ENCODE measurements at places on chromosomes 16 and 17.

DNA sequence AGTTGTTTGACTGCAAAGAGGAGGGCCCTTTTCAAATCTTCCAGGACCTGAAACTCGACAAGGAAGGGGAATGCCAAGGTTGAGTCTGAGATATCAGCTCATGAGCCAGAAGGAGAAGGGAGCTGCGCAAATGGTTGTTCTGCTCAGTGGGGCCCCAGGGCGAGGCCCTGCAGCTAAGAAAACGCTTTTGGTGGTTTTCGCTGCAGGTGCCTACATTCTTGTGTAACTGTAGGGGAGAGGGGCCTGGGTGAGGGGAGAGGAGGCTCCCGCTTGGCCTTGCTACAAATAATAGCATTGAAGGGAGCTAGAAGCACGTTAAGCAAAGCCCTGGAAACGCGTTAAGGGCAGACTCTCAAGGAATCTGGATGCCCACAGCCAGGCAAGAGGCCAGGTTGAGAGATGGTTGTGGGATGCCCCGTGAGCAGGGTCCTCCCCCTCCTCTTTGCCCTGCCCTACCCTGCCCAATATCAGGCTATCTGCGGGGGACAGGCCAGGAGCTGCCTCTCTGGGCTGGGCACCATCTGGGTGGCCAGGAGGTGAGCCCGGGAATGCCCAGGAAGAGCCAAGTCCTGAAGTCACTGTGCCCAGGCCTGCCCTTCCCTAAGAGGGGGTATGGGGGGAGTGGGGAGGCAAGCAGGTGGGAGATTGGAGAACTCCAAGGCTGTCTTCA is 21.9 kb downstream of the GPR142 start:
- no peak for DNase-seq

GRCh38 chr16:47581114-47581513 is 120.0 kb downstream of the PHKB start:
- DNase-seq = no peak

DNA sequence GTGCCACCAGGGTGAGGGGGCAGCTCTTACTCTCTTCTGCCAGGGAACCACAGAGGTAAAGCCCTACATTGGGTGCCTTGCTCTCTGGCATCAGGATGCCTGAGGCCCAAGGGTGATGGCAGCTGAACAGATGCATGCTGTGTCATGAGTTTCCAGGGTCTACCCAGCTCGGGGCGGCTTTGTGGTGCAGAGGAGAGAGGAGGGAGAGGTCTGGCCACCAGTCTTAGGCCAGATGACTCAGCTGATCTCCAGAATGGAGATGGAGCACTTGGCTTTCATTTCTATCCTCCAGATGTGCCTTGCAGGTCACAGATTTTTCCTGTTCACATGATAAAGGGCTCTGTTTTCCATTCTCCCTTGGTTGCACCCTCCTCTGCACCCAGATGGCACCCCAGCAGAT is 23.6 kb upstream of the USP22 start:
- no peak for DNase-seq

DNA sequence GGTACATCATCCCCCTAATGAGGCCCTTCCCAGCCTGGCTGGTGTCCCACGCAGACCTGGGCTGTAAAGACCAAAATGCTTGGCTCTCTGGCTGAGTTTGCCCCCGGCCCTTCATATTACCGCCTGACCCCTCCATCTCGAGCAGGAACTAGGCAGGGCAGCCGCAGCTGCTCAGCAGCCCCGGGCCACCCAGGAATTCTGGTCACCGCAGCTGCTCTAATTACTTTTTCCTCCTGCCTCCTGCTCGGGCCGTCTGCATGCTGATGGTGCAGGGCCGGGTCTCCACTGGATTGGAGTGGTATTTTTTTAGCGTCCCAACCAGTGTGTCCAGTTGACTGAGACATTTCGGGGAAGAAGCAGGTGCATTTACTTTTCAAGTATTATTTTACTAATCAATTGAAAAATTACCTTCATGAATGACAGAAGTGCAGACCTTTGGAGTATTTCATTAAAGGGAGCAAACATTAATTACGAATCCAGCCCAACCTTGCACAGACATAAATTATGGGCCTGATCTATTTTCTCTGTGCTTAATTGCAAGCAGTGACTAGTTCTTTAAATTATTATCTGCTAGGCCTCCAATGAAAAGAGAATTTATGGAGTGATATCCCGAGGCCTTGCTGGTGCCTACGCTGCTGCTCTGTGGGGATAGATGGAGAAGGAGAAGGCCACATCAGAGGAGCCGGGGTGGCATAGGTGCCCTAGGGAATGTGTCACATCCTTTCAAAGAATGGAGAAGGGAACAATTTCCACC is 176.2 kb downstream of the CYLD start:
- DNase-seq = no peak

DNA sequence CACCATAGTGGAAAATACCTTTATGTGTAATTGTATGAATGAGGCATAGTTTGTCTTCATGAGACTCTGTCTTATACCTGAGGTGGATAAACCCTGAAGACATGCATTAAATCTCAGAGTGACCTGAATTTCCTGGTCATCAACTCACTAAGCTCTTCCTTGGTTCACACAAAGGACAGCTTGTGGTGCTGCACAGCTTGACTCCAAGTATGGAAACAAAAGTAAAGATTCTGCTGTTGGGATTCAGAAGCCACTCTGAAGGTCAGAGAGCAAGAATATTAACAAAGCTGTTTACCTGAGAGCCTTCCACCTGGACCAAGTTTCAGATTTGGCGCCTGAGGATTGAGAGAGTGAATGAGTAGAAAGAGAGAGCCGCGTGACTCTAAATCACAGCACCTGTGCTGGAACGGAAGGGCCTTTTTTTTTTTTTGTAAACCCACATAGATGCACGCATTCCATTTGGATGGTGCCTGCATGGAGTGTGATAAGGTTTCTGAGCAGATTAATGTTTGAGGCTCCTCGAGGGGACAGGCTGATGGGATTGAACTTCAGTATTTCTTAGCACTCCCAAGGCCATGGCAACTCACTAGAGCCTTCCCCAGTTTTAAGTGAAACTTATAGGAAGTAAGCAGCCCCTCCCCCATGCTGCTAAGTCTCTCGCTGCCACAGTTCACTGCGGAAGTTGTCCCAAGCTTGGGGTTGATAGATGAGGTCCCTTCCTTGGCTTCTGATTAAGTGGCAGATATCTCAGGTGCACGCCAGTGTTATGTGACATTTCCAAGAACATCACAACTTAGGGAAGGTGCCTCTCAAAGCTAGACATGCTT is 28.7 kb downstream of the CALB2 start:
- no peak for DNase-seq

- DNase-seq = no peak
These were observed 78.0 kb upstream of the GAS7 start for GRCh38 chr17:10276436-10276835.

- DNase-seq = no peak
These were observed 115.9 kb upstream of the CIBAR2 start for GRCh38 chr16:85227946-85228862.

DNA sequence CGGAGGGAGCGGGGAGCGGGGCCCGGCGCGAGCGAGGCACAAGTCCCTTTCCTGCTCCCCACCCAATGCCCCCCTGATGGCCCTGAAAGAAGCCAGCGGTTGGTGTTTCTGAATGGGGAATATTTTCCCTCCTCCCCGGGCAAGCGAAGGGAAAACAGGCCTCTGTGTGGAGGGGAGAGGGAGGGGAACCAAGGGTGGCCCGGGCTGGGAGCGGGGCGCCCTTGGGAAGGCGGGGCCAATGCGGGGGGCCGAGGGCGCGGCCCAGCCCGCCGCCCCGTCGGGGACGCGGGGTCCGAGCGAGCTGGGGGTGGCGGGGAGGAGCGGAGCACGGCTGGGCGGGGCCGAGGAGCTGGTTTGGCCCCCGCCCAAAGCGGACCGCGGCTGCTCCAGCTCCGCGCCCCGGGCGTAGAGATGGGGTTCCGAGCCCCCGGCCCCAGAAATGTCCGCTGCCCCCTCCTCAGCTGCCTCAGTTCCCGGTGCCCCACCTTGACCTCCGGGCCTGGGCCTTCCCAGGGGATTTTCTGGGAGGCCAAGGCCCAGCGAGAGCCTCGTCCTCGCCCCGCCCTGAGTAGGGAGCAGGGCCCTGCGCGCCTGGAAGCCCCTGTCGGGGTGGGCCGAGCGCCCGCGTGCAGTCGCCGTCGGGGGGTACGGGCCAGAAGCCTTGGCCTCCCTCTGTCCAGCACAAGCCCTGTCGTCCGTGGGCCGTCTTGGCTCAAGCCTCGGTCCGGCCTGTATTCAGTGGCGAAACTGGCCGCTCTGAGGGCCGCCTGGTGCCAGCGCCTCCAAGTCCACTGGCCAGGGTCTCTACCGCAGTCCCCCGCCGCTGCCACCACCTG is 3.9 kb upstream of the HEXIM1 start:
- no peak for DNase-seq

GRCh38 chr17:73156166-73156840 is 8.5 kb upstream of the SSTR2 start:
- DNase-seq = peak; percentile 34

DNA sequence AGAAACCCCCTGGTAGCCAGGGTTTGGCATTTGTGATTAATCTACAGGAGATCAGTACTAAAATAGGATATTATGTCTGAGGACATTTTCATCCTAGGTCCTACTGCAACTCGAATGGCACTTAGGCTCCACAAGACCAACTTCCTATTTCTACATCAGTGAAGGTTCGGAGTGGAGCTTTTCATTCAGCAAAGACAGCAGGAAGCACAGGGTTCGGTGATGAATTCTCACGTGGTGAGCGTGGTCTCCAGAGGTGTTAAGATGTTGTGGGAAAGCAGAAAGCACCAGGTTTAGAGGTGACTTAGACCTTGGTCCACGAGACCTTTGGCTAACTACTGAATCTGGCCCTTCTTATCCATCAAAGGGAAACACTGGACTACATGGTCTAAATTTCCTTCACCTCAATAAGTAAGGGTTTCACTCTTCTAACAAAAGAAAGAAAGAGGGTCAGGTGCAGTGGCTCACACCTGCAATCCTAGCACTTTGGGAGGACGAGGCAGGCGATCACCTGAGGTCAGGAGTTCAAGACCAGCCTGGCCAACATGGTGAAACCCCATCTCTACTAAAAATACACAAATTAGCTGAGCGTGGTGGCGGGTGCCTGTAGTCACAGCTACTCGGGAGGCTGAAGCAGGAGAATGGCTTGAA is 13.9 kb upstream of the HELZ start:
- peak; percentile 43 for DNase-seq

DNA sequence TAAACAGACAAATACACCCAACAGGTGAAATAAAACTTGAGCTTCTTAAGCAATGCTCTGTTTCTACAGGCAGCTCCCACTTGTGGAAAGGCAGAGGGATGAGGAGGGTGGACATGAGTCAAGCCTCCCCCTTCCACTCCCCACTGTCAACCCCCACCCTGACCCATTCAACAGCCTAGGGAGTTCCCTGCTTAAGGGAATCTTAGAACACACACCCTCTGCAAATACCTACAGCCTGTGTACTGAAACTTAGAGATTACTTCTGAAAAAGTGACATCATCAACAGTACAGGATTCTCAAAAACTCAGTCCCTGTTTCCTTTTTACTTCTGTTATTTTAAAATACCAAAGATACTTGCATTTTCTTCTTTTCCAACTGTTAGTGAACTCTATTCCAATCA is 345.4 kb downstream of the SOX9 start:
- DNase-seq = no peak

- DNase-seq = no peak
These were observed 557 bp downstream of the KCNG4 start for GRCh38 chr16:84239141-84239769.

- no peak for DNase-seq
These were observed 11.0 kb downstream of the ENDOV start for GRCh38 chr17:80425835-80426426.

- no peak for DNase-seq
These were observed 25.6 kb upstream of the MTSS2 start for GRCh38 chr16:70711211-70712031.

- no peak for DNase-seq
These were observed 26.6 kb downstream of the CNTNAP4 start for GRCh38 chr16:76303637-76304314.

- no peak for DNase-seq
These were observed 43.4 kb downstream of the ANKRD11 start for GRCh38 chr16:89446975-89447293.

DNA sequence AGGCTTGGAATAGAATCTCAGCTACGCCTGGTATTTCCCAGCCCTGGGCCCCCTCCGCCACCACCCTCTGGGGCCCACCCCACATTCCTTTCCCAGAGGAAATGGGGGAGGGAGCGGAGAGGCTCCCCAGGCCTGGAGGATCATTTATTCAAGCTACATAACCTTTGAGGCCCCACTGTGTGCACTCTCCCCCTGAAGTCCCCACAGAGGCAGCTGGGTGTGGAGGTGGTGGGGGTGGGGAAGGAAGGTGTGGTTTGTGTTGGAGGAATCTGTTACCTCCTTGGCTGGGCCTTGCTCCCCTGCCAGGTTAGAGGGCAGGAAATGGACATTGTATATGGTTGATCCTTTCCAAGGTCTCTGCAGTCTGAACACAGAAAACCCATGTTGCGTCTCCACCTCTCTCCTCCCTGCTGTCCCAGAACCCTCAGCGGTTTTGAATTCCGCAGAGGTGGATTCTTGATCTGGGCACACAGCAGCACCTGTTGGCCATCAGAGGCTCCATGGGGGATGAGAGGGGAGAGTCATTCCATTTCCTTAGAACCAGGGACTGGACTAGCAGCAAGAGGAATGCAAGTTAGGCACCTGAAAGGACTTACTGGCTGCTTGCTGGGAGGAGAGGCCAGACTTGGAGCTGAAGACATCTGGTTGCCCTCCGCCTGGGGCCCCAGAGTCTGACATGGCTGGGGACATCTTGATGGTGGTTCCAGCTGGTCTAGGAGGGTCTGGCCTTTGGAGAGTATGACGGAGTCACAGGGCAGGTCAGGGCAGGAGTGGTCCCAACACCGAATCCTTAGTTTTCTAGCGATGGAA is 23.0 kb downstream of the ARHGAP23 start:
- no peak for DNase-seq

GRCh38 chr16:85202631-85203461 is 90.6 kb upstream of the CIBAR2 start:
- DNase-seq = no peak

- DNase-seq = peak; percentile 94
These were observed at the start of gene SPAG5 for GRCh38 chr17:28598799-28599310. SPAG5 (minus strand) TSS chr17:28599025; CDS start chr17:28598946, 79 bp downstream.

GRCh38 chr16:79554912-79555311 is 45.6 kb downstream of the MAF start:
- DNase-seq = no peak

DNA sequence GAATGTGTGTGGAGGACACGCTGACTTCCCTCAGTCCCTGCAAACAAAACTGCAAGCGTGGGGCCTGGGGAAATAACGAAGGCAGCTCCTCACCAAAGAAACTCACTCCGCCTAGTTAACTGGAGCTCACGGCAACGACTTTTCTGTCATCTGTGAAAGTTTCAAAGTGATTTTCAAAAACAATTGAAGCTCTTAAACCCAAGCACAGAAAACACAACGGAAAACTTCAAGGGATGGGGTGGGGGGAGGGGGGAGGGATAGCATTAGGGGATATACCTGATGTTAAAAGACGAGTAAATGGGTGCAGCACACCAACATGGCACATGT is 3.2 kb upstream of the GNG13 start:
- no peak for DNase-seq

Data from CD4-positive, alpha-beta T cell treated with Interleukin-2 at 100 ng/mL for 4 hours (primary cell).